ENCODE measurements at places on chromosomes 13 and 19.

- no peak for DNase-seq
Measured at GRCh38 chr13:33322543-33322809, 36.9 kb upstream of the STARD13 start.

GRCh38 chr13:26112843-26113242 lies 61.0 kb upstream of the SHISA2 start:
- no peak for DNase-seq

- DNase-seq: no peak
Measured at GRCh38 chr13:28548872-28549271, 53.9 kb upstream of the FLT1 start.

- no peak for DNase-seq
Measured at GRCh38 chr13:84393981-84394625, 511.8 kb upstream of the SLITRK1 start.

- DNase-seq: peak; percentile 56
Measured at GRCh38 chr19:495402-496111, 729 bp upstream of the MADCAM1 start.

- no peak for DNase-seq
Measured at GRCh38 chr19:49727217-49728030, 35.7 kb downstream of the TSKS start.

DNA sequence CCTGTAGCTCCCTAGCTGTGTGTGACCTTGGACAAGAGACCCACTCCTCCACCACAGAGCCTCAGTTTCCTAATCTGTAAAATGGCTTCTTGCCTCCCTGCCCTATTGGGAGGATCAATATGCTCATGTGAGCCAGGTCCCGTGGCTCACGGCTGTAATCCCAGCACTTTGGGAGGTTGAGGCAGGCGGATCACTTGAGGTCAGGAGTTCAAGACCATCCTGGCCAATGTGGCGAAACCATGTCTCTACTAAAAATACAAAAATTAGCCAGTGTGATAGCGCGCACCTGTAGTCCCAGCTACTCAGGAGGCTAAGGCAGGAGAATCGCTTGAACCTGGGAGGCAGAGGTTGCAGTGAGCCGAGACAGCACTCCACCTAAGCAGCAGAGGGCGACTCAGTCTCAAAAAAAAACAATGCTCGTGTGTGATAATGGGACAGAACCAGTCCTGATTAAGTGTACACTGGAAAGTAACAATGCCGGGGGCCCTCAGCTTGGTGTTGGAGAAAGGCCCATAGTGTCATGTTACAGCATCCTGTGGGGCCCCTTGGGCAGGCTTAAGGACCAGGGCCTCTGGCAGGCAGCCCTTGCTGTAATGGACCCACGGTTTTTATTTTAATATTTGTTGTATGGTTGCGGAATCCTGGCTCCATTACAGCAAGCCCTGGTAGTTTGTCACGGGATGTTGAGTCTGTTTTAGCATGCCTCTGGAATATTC lies 6.8 kb downstream of the RPS11 start:
- DNase-seq: peak; percentile 49

DNA sequence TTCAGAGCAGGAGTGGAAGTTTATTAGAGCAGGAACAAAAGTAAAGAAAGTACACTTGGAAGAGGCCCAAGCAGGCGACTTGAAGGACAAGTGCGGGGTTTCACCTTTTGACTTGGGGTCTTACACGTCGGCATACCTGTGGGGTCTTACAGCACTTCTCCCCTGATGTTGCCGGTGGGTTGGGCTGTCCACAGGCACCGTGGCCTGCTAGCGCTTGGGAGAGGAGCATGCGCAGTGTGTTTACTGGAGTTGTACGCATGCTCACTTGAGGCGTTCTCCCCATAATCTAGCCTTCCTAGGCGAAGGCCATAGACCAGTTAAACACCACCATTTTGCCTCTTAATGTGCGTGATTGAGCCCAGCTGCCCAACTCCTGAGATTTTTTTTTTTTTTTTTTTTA lies 25.0 kb upstream of the PLEKHF1 start:
- DNase-seq: no peak

DNA sequence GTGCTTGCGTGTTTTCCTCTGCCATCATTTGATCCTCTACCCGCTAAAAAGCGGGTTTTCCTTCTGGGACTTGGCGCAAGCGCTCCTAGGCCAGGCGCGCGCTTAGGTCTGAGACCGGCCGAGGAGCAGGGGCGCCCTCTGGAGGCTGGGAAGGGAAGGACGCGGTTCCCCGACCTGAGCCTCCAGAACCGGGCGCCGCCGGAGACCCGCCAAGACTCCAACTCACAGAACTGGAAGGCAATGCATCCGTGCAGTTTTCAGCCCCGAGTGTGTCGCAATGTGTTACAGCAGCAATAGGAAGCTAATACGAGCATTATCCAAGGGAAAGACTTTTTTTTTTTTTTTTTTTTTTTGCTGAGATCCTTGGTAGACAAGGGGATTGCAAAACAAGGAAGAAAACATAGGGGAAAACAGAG lies 190.9 kb downstream of the COL4A1 start:
- DNase-seq: peak; percentile 56

DNA sequence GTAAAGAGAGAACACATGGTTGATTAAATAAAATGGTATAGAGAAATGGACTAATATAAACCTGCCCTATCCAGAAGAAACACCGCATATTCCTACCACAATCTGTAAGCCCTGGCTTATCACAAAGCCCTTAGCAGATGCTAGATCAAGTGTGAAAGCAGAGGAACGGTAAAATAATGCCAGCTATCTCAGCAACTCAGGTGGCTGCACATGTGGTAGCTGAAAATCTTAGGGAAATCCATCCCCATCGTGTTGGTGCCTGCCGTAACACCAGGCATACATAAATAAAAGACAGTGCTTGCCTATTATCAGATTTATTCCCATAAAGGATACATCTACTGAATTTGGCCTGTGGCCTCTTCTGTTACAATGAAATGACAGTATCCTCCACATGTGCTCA lies 304.1 kb upstream of the MAB21L1 start:
- no peak for DNase-seq

GRCh38 chr13:21009036-21009435 lies 52.4 kb downstream of the LATS2 start:
- DNase-seq: no peak

DNA sequence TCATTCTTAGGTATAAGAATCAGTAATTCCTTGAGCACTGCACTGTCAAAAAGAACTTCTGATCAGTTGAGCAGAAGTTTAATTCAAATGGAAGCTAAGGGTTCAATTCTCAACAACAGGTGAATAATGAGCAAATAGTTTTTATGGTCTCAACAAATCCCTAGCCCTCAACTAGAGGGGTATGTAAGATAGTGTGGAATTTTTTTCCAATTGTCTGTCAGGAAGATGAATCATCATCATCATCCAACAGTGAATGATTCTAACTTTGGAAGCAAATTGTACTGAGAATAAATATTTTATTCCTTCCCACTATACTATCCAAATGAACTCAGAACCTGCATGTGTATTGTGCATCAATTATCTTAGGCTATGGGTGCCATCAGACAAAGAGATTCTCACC lies 372.7 kb downstream of the ENOX1 start:
- no peak for DNase-seq

GRCh38 chr19:42233106-42233505 lies 9.3 kb downstream of the GSK3A start:
- no peak for DNase-seq

GRCh38 chr13:19961924-19962323 lies 3.4 kb downstream of the ZMYM2 start:
- DNase-seq: no peak

GRCh38 chr19:56554272-56554869 lies 12.9 kb upstream of the ZNF470 start:
- DNase-seq: no peak

DNA sequence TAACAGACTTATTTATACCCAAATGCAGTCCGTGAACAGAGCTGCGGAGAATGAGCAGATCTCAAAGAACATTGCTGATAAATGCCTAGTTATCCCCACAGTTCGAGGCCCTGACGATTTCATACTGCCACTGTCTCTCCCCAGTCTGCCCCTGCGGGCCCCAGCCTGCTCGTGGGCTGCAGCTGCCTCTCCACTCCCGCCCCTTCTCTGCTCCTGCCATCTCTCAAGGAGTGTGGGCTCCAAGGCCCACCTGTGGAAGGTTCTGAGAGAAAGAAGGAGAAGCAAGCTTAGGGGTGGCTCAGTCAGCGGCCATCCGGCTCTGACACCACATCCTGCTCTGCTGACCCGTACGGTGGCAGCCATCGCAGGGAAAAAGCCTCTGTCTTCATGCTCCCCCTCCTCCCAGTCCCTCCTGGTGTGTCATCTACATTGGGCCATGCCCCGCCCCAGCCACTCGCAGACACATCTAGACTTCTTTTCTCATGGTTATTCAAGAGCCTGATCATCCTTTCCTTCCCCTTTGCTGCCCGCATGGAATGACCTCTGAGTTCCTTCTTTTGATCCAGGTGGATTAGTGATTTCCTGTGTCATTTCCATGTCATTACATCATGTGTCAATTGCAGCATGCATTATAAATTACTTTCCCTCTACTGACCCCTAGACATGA lies 52.0 kb downstream of the EPS15L1 start:
- no peak for DNase-seq

- DNase-seq: no peak
Measured at GRCh38 chr13:78460176-78460575, 143.2 kb downstream of the POU4F1 start.

GRCh38 chr19:15995536-15995935 lies 46.7 kb downstream of the OR10H4 start:
- DNase-seq: no peak

DNA sequence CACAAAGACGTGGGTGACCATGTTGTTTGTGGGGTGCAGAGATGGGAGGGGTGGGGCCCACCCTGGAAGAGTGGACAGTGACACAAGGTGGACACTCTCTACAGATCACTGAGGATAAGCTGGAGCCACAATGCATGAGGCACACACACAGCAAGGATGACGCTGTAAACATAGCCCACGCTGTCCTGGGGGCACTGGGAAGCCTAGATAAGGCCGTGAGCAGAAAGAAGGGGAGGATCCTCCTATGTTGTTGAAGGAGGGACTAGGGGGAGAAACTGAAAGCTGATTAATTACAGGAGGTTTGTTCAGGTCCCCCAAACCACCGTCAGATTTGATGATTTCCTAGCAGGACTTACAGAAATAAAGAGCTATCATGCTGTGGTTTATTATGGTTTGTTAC lies 5.6 kb downstream of the KLK2 start:
- no peak for DNase-seq

GRCh38 chr19:38892841-38893240 lies 6.6 kb downstream of the SIRT2 start:
- DNase-seq: no peak

DNA sequence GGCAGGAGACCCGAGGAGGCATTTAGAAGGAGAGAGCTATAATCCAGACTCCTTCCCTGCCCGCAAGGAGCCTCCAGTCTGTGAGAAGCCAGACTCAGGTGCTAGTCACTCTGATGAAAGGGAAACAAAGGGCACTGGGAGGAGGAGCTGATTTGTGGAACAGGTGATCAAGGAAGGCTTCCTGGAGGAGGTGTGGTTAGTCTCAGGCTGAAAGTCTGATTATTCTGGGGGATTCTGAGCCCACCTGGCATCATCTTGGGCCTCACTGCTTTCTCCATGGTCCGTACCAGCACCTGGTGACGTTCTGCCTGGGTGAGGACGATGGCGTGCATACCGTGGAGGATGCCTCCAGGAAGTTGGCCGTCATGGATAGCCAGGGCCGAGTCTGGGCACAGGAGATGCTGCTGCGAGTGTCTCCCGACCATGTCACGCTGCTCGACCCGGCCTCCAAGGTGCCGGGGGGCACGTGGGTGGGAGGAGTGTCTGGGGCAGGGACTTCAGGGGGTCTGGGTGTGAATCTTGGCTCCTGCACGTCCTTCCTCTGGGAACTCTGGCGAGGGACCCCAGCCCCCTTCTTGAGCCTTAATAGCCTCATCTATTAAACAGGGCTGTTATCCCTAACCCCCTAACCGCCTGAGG lies 3.9 kb downstream of the EPS8L1 start:
- no peak for DNase-seq

GRCh38 chr13:53250272-53250875 lies 221.8 kb downstream of the OLFM4 start:
- peak; percentile 65 for DNase-seq

- peak; percentile 69 for DNase-seq
Measured at GRCh38 chr13:25806264-25806974, 245.4 kb downstream of the SHISA2 start.

DNA sequence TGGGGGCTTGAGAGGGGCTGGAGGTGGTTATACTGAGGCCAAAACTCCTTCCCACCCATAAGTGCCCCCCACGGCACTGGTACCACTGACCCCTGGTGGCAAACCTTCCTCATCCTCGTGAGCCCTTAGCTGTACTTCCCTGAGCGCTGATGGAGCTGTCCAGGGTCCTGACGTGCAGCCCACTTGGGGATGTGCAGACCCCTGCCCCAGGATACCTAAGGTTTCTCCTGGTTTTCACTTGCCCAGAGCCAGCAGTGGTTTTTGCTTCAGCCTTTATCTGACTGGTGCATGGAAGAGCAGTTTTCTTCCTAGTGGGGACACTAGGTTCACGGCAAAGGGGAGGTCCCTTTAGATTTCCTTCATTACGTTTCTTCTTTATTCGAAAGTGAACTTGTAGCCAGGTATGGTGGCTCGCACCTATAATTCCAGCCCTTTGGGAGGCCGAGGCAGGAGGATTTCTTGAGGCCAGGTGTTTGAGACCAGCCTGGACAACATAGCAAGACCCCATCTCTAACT lies 28.7 kb upstream of the KCTD15 start:
- DNase-seq: peak; percentile 10

GRCh38 chr13:30791354-30792001 lies 56.1 kb downstream of the ALOX5AP start:
- no peak for DNase-seq

DNA sequence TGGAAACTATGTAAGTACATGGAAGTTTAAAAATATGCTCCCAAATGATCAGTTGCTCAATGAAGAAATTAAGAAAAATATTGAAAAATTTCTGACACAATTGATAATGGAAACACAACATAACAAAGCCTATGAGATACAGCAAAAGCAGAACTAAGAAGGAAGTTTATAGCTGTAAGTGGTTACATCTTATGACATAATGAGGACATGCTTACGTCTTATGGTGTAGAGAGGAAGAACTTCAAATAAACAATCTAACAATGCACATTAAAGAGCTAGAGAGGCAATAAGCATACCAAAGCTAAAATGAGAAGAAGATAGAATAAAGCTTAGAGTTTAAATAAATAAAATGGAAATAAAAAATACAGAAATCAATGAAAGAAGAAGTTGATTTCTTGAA lies 50.0 kb upstream of the CEACAM21 start:
- DNase-seq: no peak

GRCh38 chr19:18741124-18742121 lies 49.7 kb downstream of the COMP start:
- no peak for DNase-seq

DNA sequence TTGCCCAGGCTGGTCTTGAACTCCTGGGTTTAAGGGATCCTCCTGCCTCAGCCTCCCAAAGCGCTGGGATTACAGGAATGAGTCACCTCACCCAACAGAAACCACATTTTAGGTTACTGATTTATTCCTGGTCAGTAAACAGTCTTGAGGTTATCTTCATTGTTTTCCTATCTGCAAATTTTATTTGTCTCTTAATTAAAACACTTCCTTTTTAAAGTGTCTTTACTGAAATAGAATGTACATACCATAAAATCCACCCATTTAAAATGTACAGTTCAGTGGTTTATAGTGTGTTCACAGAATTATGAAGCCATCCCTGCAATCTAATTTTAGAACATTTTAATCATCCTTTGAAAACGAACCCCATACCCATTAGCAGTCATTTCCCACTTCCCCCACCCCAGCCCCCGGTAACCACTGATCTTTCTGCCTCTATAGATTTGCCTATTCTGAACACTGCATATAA lies 63.0 kb downstream of the MAP4K1 start:
- DNase-seq: no peak

GRCh38 chr13:33882804-33883203 lies 64.9 kb downstream of the RFC3 start:
- no peak for DNase-seq
